ENCODE measurements at places on chromosomes 3 and 15.

DNA sequence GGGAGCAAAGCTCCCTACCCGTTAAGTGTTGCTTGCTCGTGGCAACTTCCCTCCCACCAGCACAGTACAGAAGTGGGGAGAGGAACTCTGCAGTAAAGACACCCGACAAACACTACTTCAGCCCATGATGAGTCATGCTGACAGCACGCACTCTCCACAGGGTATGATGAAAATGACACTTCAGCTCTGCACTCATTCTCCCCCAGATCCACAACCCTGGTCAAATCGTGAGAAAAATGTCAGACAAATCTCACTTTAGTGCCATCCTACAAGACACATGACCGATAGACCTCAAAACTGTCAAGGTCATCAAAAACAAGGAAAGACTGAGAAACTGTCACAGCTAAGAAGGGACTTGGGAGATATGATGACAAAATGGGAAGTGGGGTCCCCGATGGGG lies 278.9 kb downstream of the OCA2 start:
- no peak for DNase-seq

GRCh38 chr3:14520149-14520548 lies 20.0 kb downstream of the GRIP2 start:
- no peak for DNase-seq

DNA sequence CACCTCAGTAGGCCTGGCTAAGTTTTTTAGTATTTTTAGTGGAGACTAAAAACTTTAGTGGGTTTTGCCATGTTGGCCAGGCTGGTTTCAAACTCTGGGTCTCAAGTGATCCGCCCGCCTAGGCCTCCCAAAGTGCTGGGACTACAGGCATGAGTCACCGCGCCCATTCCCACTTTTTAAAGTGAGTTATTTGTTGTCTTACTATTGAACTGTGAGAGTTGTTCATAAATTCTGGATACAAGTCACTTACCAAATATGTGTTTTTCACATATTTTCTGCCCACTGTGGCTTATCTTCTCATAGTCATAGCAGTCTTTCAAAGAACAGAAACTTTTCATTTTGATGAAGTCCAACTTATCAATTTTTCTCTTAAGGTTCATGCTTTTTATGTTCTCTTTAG lies 29.9 kb upstream of the SPSB4 start:
- no peak for DNase-seq

DNA sequence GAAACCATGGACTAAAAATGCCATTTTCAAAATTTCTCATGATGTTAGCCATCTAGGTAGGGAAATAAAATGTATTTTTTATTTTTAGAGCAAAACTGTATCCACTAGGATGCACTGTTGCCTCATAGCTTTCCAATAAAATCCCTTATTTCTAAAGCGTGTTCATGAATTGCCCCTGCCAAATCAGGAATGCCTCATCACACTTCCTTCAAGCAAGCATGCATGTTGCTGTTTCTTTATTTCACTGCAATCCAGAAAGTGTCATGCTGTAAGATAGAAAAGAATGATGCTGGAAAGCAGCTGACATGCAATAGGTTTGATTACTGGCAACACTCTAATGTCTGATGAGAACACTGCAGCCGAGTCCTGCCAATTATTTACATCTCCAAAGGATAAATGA lies 239.5 kb downstream of the CHL1 start:
- DNase-seq = no peak

DNA sequence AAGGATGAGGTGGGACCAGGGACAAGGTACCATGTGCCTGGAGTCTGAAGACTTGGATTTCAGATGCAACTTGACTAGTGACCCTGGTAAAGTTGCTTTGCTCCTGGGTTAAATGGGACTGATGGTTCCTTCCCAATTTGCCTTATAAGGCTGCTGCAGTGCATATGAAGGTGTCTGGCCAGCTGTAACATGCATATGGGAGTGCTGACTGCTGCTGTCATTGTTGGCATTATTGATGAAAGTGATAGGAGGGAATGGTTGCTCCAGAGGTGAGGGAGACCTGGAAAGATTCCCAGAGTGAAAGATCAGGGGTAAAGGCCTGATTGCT lies 20.5 kb downstream of the CYP8B1 start:
- DNase-seq = no peak

GRCh38 chr3:105791919-105792786 lies 76.7 kb downstream of the CBLB start:
- no peak for DNase-seq

DNA sequence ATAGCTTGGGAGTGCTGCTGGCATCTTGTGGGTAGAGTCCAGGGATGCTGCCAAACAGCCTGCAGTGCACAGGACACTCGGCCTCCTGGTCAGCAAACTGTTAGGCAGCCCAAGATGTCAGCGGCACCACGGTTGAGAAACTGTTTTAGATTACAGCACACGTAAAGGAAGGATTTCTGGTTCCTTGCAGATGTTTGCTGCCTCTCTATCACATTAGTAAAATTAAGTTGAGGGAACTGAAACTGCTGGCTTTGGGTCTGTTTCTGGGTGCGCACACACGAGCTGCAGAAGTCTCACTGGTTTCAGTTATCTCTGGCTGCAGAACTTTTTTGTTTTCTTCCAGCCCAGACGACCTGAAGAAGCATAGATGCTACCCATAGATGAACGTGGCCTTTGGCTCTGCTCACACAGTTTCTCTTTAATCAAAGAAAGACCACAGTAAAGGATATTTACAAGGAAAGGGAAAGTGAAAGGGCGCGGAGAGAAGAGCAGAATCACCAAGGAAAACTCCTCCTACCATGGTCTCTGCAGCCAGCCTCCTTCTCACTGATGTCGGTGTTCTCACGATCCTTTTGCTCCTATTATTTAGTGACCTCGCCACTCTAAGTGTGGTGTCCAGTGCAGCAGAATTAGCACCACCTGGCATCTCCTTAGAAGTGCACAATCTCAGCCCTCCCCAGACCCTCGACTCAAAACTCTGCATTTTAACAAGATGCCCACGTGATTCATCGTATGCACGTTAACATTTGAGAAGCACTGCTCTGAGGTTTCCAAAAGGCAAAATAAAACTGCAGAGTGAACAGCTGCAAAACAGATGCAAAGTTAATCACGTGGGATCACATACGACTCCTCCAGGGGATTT lies 50.6 kb upstream of the AKAP13 start:
- no peak for DNase-seq

DNA sequence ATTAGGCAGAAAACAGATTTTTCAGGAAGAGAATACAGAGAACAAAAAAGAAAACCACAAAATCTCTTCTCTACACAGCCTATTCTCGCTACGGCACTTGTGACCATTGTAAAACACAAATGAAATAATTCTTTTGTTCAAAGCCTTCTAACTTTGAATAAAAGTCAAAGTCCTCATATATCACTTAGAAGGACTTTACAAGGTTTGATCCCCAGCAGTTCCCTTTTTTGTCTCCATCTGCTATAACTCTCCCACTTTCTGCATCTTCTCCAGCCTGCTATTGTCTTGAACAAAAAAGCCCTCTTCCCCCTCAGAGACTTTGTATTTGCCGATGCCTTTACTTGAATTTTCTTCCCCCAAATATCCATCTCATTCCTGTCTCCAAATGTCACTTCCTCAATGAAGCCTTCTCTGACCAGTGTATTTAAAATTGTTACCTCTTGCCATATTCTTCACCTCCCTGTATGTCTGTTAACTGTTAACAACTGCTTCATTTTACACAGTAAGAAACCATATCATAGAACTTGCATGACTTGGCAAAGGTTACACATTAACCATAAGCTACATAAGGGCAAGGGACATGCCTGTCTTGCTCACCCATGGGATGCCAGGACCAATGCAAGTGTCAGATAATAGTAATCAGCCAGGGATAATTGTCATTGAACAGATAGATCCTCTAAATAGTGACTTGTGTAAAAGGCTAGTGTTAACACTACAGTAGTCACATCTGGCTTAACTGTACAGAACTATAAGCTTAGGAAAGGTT lies 122.4 kb downstream of the CBLB start:
- DNase-seq = no peak

GRCh38 chr3:23052620-23053019 lies 150.5 kb upstream of the UBE2E2 start:
- DNase-seq = no peak

DNA sequence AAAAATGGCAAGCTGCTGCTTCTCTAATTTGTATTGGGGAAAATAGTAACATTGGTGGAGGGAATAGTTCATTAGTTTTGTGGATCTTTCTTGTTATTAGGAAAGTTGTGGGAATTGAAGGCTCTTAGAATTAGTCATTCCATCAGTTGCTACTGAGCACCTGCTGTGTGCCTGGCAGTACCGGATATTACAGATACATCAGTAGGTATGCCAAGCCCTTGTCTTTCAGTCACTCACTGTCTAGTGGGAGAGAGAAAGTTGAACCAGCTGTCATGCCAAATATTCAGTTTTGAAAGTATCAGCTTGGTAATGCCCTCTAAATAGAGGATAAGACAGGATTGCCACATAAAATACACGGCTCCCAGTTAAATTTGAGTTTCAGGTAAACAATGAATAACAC lies 32.5 kb downstream of the IGSF10 start:
- DNase-seq = no peak

DNA sequence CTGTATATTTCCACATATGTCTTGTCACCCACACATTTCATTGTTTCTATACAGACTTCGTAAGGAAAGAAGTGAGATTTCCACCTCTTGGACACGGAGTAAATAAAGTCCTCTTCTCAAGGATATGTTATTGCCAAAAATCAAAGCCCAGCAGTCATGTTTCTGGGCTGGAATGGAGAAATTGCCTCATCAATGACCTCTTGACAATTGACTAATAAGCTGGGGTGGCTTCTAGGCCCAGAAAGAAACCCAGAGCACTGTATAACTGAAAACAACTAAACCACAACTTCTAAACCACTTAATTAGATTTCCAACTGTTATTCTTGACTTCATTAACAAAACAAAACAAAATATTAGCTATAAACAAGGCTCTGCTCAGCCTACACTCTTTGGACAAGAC lies 56.4 kb upstream of the SLC24A5 start:
- DNase-seq = no peak

DNA sequence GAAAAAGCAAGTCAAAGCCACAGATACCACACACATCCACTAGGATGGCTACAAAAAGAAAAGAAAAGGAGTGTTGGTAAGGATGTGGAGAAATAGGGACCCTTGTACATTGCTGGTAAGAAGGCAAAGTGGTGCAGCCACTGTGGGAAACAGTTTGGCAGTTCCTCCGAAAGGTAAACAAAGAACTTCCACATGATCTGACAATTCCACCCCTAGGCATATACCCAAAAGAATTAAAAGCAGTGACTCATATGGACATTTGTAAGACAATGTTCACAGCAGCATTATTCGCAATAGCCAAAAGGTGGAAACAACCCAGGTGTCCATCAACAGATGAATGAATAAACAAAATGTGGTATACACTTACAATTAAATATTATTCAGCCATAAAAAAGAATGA lies 22.2 kb upstream of the GMPPB start:
- no peak for DNase-seq

GRCh38 chr3:40714771-40715345 lies 190.1 kb downstream of the ZNF621 start:
- no peak for DNase-seq

- no peak for DNase-seq
Measured at GRCh38 chr3:183775781-183776180, 49.6 kb downstream of the MAP6D1 start.

- DNase-seq = no peak
Measured at GRCh38 chr3:131356006-131356595, 25.5 kb upstream of the NUDT16 start.

GRCh38 chr15:40282869-40283614 lies at the start of gene ANKRD63:
Gene ANKRD63 (minus strand): TSS chr15:40283064. CDS start chr15:40282586, 478 bp downstream.
- DNase-seq = no peak

- no peak for DNase-seq
Measured at GRCh38 chr15:88835646-88836045, 32.4 kb downstream of the ACAN start.

DNA sequence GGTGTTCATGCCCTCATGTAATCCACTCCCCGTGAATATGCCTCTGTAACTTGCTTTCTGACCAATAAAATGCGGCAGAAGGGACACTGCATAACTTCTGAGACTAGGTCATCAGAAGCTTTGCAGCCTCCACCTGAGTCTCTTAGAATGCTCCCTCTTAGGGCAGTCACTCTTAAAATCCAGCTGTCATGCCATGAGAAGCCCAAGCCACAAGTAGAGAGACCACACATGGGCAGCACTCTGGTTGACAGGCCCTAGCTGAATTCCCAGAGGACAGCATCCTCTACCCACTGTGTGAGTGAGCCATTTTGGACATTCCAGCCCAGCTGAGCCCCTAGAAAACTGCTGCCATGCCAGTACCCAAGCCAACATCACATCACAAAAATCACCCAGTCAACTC lies 41.4 kb downstream of the SCAPER start:
- no peak for DNase-seq

DNA sequence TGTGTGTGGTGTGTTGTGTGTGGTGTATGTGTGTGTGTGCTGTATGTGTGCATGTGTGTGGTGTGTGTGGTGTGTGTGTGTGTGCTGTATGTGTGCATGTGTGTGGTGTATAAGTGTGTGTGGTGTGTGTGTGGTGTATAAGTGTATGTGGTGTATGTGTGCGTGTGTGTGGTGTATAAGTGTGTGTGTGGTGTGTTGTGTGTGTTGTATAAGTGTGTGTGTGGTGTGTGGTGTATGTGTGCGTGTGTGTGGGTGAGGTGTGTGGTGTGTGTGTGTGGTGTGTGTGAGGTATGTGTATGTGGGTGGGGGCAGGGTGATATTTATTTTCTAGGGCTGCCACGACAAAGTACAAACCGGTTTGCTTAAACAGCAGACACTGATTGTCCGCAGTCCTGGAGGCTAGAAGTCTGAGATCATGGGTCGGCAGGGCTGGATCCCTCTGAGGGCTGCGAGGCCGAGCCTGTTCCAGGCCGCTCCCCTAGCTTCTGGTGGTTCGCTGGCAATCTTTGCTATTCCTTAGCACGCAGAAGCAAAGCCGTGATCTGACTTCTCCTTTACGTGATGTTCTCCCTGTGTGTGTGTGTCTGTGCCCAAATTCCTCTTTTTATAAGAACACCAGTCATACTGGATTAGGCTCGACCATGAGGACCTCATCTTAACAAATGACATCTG lies 160.2 kb downstream of the XXYLT1 start:
- no peak for DNase-seq

- DNase-seq = no peak
Measured at GRCh38 chr15:44157679-44158078, 37.4 kb downstream of the FRMD5 start.

DNA sequence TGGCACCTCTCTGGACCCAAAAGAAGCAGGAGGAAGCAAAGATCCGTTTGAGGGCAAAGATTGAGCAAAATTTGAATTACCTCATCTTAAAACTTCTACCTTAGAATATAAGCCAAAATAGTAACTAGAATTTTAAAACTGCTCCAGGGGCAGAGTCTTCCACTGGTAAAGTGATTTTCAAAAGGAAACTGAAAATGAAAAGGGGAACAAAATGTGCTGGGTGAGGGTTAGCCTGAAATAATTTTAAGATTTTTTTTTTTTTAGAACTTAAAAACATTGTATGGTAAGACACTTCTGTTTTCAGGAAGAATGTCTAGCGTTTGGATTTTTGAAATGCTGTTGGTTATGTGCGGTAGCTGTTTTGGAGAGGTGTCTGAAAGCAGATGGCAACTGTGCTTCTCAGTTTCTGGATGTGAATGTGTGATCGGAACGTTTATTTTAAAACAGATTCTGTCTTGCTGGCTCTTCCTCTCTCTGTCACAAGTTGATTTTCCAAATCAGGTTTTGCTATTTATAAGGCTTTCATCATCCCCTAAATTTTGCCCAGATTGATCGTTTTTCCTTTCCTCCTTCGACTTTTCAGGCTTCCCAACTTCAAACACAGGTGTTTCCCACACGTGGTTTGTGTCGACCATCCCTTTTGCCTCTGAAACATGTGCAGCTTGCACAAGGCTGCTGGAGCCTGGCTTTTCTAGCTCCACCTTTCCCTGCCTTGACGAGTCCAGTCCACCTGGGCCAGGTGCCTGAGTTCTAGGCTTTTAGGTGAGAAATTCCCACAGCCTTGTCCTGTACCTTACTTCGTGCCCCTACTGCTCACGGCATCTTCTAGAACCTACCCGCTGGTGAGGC lies 3.3 kb downstream of the LRRK1 start:
- no peak for DNase-seq

Measured in neuronal stem cell (in vitro differentiated cells).